ENCODE measurements at places on chromosomes 5 and 9.
A peak's percentile ranks its signal among the peaks of the same experiment; 100 is the strongest.

DNA sequence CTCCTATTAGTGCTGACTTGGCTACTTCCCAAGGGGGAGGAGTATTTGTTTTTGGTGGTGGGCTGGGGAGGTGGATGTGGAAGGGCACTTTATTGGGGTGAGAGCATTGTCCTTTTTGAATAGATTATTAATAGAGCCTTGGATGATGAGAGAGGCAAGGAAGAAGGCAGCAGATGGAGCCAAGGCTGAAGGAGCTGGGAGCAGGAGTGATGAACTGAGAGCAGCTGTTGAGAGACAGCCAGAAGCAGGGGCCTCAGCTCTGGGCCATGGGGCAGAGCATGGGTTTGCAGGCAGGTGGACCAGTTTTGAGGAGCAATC is 29.6 kb downstream of the RGS3 start:
- H3K36me3 ChIP-seq, result no peaks in the 10 kb centered on the region
- H3K27me3 ChIP-seq, result no peaks in the 10 kb centered on the region
- peaks cover 52% of the 10 kb centered on the region for H3K4me1 ChIP-seq
- peak overlapping the region; percentile 68 for H3K27ac ChIP-seq
- H3K4me3 ChIP-seq, result no peak overlapping the region

GRCh38 chr9:128419061-128419925 is 1.4 kb upstream of the CERCAM start:
- no peak for ATAC-seq
- peaks cover 32% of the 10 kb centered on the region for H3K4me1 ChIP-seq
- H3K27ac ChIP-seq, result no peak overlapping the region
- H3K4me3 ChIP-seq, result peak overlapping the region; percentile 78

DNA sequence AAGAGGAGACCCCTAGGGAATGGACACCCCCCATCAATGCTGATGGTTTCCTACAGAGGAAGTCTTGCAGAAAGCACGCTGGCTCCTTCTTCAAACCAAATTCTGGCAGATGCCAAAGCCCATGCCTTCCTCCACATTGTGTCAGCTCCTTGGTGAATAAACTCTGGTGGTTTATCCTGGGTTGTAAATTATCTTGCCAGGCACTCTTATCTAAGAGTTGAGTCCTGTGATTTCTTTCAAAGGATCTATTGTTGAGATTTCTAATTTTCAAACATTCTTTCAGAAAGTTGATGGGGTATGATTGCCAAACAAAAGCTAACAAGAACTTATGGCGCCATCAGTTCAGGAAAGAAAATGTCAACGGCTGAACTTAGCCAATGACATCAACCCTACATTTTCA is 160.4 kb downstream of the NSG2 start:
- no peaks in the 10 kb centered on the region for H3K4me1 ChIP-seq
- peaks cover 44% of the 10 kb centered on the region for H3K27me3 ChIP-seq
- ATAC-seq, result no peak
- no peak overlapping the region for H3K27ac ChIP-seq
- H3K36me3 ChIP-seq, result no peaks in the 10 kb centered on the region

DNA sequence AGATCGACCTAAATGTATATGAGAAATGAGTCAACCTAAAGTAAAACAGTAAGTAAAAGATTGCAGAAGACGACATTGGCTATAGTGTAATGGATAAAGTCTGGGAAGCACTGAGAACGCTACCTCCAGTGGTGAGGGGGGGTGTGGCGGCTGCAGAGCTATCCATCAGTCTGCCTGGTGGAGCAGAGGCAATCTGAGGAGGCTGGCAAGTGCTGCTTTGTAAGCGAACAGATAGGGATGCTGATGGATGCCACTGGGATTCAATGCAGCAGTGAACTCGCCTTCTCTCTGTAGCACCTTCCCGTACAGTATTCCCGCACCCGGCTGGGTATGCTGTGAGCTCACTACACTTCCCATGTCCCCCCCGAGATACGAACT is 261.5 kb downstream of the NSG2 start:
- peaks cover 8% of the 10 kb centered on the region for H3K4me1 ChIP-seq
- H3K4me3 ChIP-seq, result no peak overlapping the region

GRCh38 chr5:107807431-107807830 is 136.7 kb upstream of the EFNA5 start:
- no peaks in the 10 kb centered on the region for H3K4me1 ChIP-seq
- no peak overlapping the region for H3K27ac ChIP-seq
- H3K36me3 ChIP-seq, result no peaks in the 10 kb centered on the region
- no peak for ATAC-seq
- no peaks in the 10 kb centered on the region for H3K27me3 ChIP-seq

DNA sequence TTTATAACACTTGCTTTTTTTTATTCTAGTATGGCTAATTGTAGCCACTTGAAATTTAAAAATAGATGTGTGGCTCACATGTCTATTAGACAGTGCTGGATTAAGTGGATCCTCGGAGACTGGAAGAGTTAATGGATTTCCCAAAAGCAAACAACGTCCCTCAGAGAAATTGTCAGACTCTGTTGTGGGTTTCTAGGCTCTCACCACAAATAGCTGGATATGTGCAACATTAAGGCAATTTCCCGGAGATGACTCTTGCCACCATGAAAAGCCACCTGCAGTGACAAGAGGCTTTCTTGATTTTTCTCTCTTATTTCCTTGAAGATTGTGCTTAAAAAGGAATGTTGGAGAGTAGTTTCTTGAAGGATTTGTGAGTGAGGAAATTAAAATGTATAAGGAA is 43.2 kb downstream of the TMEM167A start:
- no peaks in the 10 kb centered on the region for H3K36me3 ChIP-seq
- no peak overlapping the region for H3K4me3 ChIP-seq
- no peaks in the 10 kb centered on the region for H3K4me1 ChIP-seq
- ATAC-seq, result no peak
- no peaks in the 10 kb centered on the region for H3K27me3 ChIP-seq

- H3K36me3 ChIP-seq, result no peaks in the 10 kb centered on the region
- ATAC-seq, result no peak
- H3K27me3 ChIP-seq, result no peaks in the 10 kb centered on the region
These were observed 88.2 kb downstream of the PRRT1B start for GRCh38 chr9:131633491-131634031.

DNA sequence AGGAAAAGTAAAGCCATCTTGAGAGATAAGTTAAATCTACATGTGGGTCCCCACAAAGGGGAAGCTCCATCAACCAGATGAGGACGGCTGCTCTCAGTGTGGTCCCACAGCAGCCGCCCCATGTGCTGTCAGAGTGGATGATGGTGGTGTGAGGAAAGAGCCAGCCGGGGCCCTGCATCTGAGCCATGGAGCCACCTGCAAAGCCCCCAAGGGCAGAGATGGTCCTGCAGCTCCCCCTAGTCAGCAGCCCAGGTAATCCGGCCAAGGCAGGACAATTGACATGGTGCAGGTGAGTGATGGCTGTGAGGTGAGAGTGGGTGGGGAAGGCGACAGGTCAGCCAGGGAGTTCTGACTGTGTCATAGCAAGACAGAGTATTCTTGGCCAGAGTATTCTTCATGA is 458.8 kb downstream of the ICE1 start:
- no peaks in the 10 kb centered on the region for H3K36me3 ChIP-seq
- H3K27me3 ChIP-seq, result peaks cover 9% of the 10 kb centered on the region
- no peak overlapping the region for H3K27ac ChIP-seq
- no peak overlapping the region for H3K4me3 ChIP-seq
- no peaks in the 10 kb centered on the region for H3K4me1 ChIP-seq

GRCh38 chr5:163915481-163915961 is 410.1 kb downstream of the MAT2B start:
- ATAC-seq, result no peak
- no peak overlapping the region for H3K27ac ChIP-seq
- no peak overlapping the region for H3K4me3 ChIP-seq
- H3K27me3 ChIP-seq, result no peaks in the 10 kb centered on the region
- no peaks in the 10 kb centered on the region for H3K4me1 ChIP-seq

- ATAC-seq, result no peak
- no peak overlapping the region for H3K27ac ChIP-seq
- no peaks in the 10 kb centered on the region for H3K27me3 ChIP-seq
- no peaks in the 10 kb centered on the region for H3K4me1 ChIP-seq
- H3K4me3 ChIP-seq, result no peak overlapping the region
These were observed 111.0 kb downstream of the NDUFS4 start for GRCh38 chr5:53671447-53671846.

GRCh38 chr5:76529464-76530344 is 93.5 kb downstream of the F2RL2 start:
- no peaks in the 10 kb centered on the region for H3K27me3 ChIP-seq
- H3K4me3 ChIP-seq, result no peak overlapping the region
- no peak for ATAC-seq
- H3K27ac ChIP-seq, result no peak overlapping the region
- no peaks in the 10 kb centered on the region for H3K36me3 ChIP-seq
- H3K4me1 ChIP-seq, result no peaks in the 10 kb centered on the region

DNA sequence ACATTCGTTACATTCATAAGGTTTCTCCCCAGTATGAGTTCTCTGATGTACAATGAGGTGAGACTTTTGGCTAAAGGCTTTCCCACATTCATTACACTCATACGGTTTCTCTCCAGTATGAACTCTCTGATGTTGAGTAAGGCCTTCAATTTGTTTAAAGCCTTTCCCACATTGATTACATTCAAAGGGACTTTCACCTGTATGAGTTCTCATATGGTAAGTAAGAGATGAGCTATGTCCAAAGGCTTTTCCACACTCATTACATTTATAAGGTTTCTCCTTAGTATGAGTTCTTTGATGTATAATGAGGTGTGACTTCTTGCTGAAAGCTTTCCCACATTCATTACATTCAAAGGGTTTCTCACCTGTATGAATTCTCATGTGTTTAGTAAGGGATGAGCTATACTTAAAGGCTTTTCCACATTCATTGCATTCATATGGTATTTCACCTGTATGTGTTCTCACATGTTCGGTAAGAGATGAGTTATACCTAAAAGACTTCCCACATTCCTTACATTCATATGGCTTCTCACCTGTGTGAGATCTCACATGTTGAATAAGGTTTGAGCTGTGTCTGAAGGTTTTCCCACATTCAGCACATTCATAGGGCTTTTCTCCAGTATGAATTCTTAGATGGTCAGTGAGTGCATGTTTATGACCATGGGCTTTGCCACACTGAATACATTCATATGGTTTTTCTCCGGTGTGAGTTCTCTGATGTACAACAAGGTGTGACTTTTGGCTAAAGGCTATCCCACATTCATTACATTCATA is 13.5 kb downstream of the ZFP37 start:
- no peak overlapping the region for H3K27ac ChIP-seq
- H3K4me3 ChIP-seq, result no peak overlapping the region
- H3K36me3 ChIP-seq, result peaks cover 15% of the 10 kb centered on the region
- no peak for ATAC-seq
- no peaks in the 10 kb centered on the region for H3K27me3 ChIP-seq
- H3K4me1 ChIP-seq, result no peaks in the 10 kb centered on the region

- H3K27me3 ChIP-seq, result no peaks in the 10 kb centered on the region
- no peak overlapping the region for H3K4me3 ChIP-seq
- peaks cover 67% of the 10 kb centered on the region for H3K36me3 ChIP-seq
- ATAC-seq, result no peak
- H3K4me1 ChIP-seq, result no peaks in the 10 kb centered on the region
These were observed 12.7 kb downstream of the ANKS6 start for GRCh38 chr9:98783518-98784226.

- no peak overlapping the region for H3K4me3 ChIP-seq
- H3K4me1 ChIP-seq, result peaks cover 71% of the 10 kb centered on the region
- no peaks in the 10 kb centered on the region for H3K36me3 ChIP-seq
- H3K27ac ChIP-seq, result peak overlapping the region; percentile 3
- ATAC-seq, result peak; percentile 63
These were observed 2.1 kb downstream of the SYNPO start for GRCh38 chr5:150642567-150642927.

GRCh38 chr5:101637599-101637998 is 658.5 kb downstream of the SLCO4C1 start:
- ATAC-seq, result no peak
- H3K4me3 ChIP-seq, result no peak overlapping the region
- H3K27ac ChIP-seq, result no peak overlapping the region

DNA sequence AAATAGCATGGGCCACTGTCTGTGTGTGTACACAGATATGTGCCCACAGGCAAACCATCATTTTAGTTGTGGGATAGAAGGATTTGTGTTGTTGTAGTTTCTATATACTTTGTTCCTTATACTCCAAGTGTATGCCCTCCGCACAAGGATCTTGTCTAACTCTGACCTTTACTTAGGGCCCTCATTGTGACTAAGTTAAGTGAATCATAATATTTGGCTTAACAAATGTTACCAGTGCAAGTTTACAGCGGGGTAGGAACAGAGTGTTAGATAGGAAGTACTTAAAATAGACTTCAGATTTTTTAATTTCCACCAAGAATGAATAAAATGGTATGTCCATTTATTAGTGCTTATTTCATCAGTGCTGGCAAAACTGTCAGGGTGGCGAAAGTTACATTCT is 29.5 kb upstream of the CYFIP2 start:
- no peak overlapping the region for H3K4me3 ChIP-seq
- no peaks in the 10 kb centered on the region for H3K36me3 ChIP-seq
- H3K27me3 ChIP-seq, result no peaks in the 10 kb centered on the region
- ATAC-seq, result no peak

- H3K27ac ChIP-seq, result no peak overlapping the region
- no peak overlapping the region for H3K4me3 ChIP-seq
- ATAC-seq, result no peak
- H3K36me3 ChIP-seq, result no peaks in the 10 kb centered on the region
- no peaks in the 10 kb centered on the region for H3K27me3 ChIP-seq
These were observed 194.5 kb downstream of the ICE1 start for GRCh38 chr5:5617024-5617423.

- no peak for ATAC-seq
- H3K27ac ChIP-seq, result no peak overlapping the region
- H3K4me3 ChIP-seq, result no peak overlapping the region
- H3K27me3 ChIP-seq, result no peaks in the 10 kb centered on the region
- H3K4me1 ChIP-seq, result no peaks in the 10 kb centered on the region
These were observed 25.3 kb downstream of the DAP start for GRCh38 chr5:10735569-10736276.

DNA sequence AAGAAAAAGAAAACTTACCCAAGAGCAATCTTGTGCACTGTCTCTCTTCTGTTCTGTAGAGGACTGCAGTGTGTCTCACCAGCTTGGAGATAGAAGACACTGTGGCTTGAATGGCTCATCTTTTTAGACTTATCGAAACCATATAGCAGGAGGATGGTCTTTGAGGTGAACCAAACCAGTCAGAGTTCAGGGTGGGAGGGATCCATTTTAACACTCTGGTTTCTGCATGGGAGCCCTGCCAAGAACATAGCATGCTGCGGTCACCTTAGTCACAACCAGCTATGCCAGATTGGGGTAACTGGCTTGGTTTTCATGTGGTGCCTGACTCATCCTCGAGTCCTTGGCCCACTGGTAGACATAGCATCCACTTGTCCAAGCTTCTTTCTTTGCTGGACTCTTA is 135.1 kb downstream of the PAPPA start:
- no peak overlapping the region for H3K4me3 ChIP-seq
- H3K27ac ChIP-seq, result no peak overlapping the region
- no peaks in the 10 kb centered on the region for H3K4me1 ChIP-seq
- no peaks in the 10 kb centered on the region for H3K27me3 ChIP-seq
- no peaks in the 10 kb centered on the region for H3K36me3 ChIP-seq
- ATAC-seq, result no peak

- H3K27me3 ChIP-seq, result no peaks in the 10 kb centered on the region
- no peaks in the 10 kb centered on the region for H3K36me3 ChIP-seq
- ATAC-seq, result no peak
- no peaks in the 10 kb centered on the region for H3K4me1 ChIP-seq
These were observed 48.0 kb upstream of the SPINK14 start for GRCh38 chr5:148120317-148120716.
